Activated CD8-positive, alpha-beta T cell treated with anti-CD3 and anti-CD28 coated beads for 36 hours (primary cell): ENCODE measurements at places on chromosomes 13 and 19. TPM values are rescaled to one million over a fixed set of nuclear protein-coding genes. Genes with fewer than 3 reads are reported as not detected.
A peak's percentile ranks its signal among the peaks of the same experiment; 100 is the strongest.

DNA sequence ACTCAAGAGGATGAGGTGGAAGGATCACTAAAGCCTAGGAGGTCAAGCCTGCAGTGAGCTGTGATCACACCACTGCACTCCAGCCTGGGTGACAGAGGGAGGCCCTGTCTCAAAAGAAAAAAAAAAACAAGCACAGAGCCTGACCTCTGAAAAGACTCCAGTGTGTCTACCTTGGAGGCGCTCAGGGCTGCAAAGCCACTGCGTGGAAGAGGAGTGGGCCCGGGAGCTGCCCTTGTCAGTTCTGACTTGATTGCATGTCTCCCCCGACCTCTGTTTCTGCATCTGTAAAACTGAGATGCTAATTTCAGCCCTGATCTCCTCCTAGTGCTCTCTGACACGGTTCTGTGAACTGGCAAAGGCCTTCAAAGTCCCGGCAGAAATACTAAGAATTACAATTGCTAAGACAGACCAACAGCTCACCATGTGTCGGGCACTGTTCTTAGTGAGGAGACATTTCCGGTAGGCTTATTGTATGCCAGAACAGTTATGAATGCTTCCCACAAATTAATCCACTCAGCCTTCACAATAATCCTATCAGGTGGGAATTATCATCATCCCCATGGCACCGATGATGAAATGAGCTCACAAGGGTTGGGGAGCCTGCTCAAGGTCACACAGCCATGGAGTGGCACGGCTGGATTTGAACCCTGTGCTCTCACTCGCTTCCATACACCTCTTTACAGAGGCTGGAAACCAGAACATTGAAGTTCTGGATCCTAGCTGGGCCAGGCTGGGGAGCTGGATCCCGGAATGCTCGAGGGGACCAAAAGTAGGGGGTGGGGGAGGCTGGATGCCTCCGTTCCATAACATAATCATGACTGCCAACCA lies 3.5 kb downstream of the AKT2 start:
- DNase-seq, result no peak

- peak; percentile 30 for DNase-seq
These were observed 1.6 kb upstream of the TTC9B start for GRCh38 chr19:40219721-40220276.

DNA sequence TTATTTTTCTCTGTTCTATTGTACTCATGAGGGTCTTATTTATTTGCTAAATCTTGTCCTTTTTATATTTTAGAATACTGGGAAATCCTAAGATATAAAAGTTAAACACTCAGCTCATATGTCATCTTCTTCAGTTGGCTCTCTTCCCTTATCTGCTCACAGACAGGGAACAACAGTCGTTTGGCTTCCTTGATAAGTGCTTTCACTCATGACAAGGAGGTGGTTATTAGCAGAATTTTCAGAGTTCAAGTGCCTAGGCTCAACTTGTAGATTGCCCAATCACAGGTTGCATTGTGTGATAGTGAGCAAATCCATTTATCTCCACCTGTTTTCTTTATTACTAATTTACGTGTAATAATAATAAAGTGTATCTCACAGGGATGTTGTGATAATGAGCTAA lies 620.3 kb upstream of the PCDH20 start:
- no peak for DNase-seq

The KLK3 gene
- not detected for total RNA-seq

The KCTD15 gene
- 8.8 TPM for total RNA-seq

GRCh38 chr13:51993713-51994112 lies 17.5 kb downstream of the ATP7B start:
- DNase-seq, result no peak

GRCh38 chr19:13784731-13785452 lies 10.4 kb upstream of the ZSWIM4 start:
- DNase-seq, result peak; percentile 85

GRCh38 chr19:900302-901111 lies 7.2 kb downstream of the RNU6-9 start:
- DNase-seq, result peak; percentile 48

The ZNF14 gene
- 8.6 TPM for total RNA-seq

DNA sequence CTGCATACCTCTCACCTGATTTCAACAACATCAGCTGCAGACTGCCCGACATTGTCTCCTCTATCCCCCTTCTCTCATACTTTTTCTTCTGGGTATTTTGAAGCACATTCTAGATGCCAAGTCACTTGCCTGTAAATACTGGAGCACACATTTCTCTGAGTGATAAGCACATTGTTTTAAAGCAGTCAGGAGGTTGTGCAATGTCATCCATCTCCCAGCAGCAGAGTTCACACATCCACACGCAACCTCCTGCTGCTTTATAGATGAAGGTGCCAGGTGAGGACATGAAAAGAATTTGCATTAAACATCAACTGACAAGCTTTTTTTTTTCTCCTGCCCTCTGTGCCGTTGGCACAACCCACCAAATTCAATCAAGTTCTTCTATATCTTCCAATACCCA lies 5.5 kb downstream of the UPK1A start:
- no peak for DNase-seq

The PRODH2 gene
- not detected for total RNA-seq

DNA sequence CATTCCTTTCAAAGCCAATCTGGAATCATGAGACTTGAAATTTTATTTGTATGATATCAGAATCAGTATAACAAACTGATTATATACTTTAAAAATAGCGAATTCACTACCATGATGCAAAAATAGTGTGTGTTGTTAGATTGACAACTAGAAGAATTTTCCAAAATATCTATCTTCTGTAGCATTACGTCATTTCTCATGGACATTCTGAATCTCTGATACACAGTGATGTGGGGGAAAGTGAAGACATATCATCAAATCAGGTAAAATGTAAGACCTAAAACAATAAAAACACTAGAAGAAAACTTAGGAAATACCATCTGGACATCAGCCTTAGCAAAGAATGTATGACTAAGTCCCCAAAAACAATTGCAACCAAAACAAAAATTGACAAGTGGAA lies 1292.0 kb upstream of the PCDH9 start:
- DNase-seq, result no peak
